ENCODE measurements at places on chromosomes 12 and 14.

DNA sequence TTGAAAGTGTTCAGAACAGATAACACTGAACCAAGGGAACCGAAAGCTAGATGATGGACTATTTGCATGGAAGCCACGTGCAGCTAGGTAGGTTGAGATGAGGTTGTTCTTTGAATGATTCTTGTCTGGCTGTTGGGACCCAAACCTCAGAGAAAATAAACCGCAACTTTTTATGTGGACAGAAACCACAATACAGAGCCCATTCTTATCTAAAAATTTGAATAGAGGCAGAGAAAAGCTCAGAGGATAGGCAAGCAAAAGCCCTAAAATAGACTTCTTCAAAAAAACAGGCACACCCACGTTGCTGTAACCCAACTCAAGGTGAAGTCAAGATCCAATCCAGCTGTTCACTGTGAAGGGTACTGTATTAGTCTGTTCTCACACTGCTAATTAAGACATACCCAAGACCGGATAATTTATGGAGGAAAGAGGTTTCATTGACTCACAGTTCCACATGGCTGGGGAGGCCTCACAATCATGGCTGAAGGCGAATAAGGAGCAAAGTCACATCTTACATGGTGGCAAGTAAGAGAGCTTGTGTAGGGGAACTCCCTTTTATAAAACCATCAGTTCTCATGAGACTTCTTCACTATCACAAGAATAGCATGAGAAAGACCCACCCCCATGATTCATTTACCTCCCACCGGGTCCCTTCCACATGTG is 353.8 kb downstream of the AACS start:
- DNase-seq = no peak

DNA sequence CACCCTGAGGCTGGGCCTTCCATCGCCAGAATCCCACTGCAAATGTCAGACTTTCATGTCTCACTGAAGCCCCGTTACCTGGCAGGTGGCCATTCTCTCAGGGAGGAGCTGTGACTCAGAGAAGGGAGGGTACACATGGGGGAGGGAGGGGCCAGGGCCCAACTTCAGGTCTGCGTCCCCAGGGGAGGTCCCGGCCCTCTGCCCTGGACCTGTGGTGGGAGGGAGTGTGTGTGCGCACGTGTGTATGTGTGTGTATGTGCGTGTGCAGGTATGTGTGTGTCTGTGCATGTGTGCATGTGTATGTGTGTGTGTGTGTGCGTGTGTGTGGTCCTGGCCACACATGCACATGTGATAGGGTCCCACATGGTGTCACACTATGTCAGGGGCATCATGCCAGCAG is 50.9 kb downstream of the MVK start:
- DNase-seq = no peak

- no peak for DNase-seq
These were observed 21.5 kb downstream of the CPSF2 start for GRCh38 chr14:92143309-92143708.

DNA sequence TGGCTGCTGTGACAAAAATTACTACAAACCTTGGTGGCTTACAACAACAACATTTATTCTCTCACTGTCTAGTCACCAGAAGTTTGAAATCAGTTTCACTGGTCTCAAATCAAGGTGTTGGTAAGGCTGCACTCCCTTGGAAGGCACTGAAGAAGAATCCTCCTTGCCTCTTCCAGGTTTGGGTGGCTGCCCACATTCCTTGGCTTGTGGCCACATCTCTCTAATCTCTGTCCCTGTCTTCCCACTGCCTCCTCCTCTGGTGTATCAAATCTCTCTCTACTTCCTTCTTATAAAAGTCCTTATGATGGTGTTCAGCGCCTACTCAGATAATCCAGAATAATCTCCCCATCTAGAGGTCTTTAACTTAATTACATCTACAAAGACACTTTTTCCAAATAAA is 31.0 kb downstream of the PLCZ1 start:
- no peak for DNase-seq

DNA sequence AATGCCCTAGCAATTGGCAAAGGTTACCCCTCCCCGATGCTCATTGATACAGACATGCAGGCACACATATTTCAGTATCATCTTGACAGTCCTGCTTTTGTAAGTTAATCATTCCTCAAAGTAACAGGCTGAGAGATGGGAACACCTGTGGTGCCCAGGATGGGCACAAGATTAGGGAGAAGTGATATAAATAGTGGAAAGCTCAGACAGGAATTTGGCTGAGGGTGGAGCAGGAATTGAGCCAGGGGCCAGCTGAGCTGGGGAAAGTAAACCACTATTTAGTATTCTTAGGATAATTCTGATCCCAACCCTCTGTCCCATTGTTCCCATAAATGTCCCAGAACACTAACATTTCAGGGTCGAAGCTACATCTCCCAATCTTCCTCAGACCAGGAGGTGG is 38.3 kb downstream of the DAO start:
- DNase-seq = no peak

DNA sequence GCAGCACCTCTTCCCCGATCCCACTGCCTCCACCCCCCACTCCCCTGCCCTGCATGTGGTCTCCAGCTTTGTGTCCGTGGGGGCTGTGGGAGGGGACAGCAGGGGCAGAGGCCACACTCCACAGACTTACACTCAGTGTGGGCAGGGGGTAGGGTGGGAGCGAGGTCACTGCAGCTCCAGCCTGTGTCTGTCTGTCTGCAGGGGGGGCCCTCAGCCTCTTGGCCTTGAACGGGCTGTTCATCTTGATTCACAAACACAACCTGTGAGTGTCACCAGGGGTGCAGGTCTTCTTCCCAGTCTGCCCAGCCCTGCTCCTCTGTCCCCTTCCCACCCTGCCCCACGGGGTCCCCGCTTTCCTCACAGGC is 6.5 kb downstream of the NOC4L start:
- no peak for DNase-seq

DNA sequence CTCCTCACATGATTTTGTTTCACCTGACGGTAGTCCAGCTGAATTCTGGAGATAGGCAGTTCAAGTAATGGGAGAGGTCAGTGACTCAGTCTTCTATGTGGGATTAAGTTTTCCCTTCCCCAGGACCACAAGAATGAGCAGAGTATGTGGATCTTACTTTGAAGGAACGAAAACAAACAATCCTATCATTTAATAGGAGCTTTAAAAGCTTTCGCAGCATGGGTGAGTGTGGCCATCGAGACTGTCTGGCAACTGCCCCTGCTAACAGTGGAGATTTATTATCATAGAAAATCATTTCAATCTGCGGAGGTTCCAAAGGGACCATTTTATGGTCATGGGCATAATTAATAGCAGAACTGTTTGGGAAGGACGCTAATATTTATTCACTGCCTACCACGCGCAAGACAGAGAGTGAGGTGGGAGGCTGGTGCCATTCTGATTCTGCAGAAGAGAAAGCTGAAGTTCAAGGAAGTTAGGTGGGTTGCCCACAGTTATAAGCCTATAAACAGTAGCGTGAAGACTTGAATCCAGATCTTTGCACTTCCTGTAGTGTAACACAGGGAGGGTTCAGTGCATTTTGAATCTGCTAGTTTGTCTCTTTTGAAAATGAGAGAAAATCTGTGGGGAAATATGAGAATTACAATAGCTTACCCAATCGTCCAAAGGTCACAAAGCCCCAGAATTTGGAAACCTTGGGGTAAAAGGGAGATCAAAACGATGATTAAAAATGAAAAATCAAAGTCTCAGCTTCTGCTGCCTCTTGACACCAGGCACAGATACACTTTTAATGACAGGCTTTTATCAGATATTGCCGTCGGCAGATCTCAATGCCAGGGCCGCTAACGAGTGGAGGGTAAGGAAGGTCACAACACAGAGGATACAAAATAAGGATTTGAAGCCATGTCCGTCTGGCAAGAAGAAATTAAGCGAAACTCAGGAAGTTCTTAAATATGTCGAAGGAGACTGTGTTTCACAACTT is 209.6 kb downstream of the CRADD start:
- no peak for DNase-seq

- DNase-seq = no peak
These were observed 39.8 kb downstream of the PPP1R12A start for GRCh38 chr12:79895071-79895470.

DNA sequence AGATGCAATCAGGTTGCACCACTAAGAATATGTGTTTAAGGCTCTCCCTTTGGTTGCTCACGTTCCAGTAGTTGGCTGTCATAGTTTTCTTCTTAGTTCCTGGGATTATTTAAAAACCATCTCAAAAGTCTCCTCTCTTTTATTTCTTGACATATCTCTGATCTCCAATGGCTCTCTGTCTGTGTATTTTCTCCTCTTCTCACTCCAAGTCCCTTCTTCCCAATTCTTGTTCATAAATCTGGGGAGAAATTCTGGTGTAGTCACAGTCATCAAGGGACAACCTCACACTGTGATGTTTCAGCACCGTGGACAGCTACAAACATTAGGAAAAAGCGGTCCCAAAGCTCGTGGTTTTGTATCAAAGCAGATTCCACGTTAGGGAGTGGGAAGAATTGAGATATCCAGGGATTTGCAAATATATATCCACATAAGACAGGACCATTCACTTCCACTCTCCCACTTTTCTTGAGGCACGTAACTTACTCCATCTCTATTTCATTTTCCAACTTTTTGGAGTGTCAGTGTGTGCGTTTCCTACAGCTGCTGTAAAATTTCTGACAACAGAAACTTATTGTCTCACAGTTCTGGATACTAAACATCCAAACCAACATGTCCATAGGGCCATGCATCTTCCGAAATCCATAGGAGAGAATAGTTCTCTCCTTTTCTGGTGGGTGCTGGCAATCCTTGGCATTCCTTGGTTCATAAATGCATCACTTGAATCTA is 80.6 kb upstream of the TMEM233 start:
- DNase-seq = no peak

DNA sequence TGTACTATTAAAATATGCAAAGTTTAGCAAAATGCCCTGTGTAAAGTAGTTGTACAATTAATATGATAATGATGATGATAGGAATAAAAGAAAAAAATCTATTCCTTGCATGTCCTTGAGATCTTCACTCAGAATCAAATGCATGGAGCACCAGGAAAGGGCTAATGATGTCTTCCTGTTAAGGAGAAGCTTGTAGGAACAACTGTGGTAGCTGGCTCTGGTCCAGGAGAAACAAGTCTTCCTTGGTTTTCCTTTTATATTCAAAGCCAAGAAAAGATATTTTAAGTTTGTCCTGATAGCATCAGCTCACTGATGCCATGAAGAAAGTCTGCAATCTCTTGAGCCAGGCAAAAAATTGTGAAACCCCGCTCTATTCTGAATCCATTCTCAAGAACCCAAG is 138.9 kb downstream of the PIK3C2G start:
- no peak for DNase-seq

DNA sequence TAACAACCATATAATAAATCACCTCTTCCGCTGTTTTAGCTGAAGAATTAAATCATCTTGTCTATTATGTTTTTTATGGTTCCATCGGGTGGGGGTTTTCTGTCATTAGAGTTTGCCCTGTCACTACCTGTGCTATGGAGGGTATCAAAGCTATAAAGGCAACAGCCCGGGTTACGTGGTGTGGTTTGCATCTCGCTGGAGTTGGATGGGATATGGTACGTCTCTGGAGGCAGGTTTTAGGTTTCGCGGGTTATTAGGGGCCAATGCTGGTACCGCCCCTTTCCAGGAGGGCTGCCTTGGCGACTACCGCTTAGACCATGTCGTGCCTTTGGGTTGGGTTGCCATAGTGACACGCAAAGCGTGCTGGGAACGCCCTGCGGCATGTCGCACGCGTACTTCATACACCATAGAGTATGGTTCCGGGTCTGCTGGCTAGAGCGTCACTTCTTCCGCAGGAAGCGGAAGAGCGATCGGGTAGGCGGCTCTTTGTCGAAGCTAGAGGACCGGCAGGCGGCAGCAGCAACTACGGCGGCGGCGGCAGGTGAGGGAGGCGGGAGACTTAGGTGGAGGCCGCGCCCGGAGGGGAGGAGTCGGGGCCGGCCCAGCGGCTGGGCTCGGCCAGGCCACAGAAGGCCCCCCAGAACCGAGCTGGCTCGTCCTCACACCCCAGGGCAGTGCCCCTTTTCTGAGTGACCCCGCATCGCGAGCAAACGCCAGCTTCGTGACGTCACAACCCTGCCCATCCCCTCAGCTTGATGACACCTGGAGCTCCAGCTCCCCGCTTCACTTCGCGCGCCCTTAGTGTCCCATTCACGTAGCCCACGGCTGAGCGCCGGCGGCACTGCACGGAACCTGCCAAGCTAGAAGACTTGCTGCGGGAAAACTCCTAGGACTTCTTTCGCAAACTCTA is at the start of gene ZC3H10:
Gene ZC3H10 (plus strand): TSS at position 489 of the 910 bp plus-strand sequence. CDS start 2,297 bp downstream, outside the sequence.
- DNase-seq = peak; percentile 99

DNA sequence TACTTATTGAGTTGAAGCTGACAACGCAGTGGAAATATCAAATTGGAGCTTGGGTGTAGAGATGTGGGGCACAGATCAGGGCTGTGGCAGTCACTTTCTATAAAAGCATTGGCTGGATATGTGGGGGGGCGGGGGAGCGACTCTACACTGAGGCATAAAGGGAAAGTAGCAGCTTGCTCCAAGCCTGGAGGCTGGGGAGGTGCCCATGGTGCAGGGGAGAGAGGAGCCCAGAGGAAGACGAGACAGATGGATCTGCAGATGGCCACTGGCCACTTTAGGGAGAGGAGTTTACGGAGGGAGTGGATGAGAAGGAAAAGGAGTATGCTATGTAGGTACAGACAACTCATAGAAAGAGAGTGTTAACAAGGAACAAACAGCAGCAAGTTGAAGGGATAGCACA is 13.5 kb upstream of the NGB start:
- no peak for DNase-seq

DNA sequence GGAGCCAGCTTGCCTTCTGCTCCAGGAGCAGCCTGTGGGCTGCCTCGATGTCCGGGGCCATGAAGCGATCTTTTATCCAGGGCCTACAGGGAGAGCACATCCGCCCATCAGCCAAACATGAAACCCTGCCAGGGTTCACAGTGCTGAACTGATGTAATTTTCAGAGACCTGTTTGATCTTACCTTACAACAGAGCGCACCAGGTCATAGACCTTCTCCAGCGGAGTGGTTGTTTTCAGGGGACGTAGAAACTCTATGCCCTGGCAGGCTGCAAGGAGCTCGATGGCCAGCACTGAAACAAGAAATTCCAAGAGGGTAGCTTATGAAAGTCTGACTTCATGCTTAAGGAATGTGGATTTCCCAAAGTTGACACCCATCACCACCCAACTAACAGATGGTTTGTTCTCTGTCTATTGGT is 19.7 kb downstream of the HAL start:
- no peak for DNase-seq

- DNase-seq = no peak
These were observed 165.9 kb downstream of the TMTC3 start for GRCh38 chr12:88307961-88308360.

DNA sequence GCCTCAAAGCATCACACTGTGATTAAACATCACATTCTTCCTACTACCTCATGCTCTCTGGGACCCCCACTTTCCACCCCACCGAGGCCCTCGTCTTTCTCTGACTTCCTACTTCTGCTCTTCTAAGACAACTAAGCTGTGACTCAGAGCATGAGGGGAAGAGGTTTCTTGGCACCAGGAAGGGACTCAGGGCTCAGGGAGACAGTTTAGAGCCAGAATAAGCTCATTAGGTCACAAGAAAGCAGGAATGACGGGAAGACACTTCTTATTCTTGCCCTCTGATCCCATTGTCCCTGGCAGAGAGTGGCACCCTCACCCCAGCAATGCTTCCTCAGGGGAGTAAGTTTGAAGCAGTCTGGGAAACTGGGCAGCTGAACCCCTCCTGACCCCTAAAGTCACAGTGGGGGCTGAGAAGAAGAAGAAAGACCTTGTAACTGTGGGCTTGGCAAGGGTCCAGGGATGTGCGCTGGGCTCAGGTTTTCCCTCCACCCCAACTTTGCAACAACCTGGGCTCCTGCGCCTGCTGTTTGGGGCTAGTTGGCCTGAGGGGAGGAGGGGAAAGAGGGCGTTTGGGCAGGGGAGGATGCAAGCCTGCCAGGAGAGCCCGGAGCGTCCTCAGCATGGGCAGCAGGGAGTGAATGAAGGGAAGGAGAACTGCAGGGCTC is 64.6 kb upstream of the ACTN1 start:
- no peak for DNase-seq

- no peak for DNase-seq
These were observed 39.0 kb downstream of the KIF26A start for GRCh38 chr14:104177411-104177810.

All from mucosa of gallbladder (tissue), 1 donor.